ENCODE measurements at places on chromosomes 1 and 21. TPM values are rescaled to one million over a fixed set of nuclear protein-coding genes. Genes with fewer than 3 reads are reported as not detected.

- DNase-seq = no peak
Observed at GRCh38 chr1:169746550-169746949, 12.7 kb upstream of the SELE start.

- DNase-seq = no peak
Observed at GRCh38 chr1:216804111-216804510, 80.9 kb upstream of the ESRRG start.

GRCh38 chr21:38136201-38136600, 120.6 kb upstream of the KCNJ15 start:
- DNase-seq = no peak

DNA sequence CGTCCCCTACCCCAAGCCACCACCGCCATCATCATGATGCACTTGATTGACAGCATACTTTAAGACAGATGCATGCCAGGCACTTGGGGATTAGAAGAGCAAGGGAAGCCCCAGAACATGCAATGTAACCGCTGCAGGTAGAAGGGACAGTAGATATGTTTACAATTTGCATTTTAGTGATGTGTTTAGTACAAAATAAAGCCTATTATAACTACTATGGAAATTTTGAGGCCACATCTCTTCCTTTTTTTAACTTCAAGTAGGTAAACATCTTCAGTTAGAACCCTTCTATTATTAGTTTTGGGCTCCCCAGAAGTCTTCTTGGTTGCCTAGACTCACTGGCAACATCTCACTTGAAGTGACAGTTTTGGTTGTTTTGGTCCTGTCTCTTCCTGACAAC, 25.3 kb downstream of the CR1L start:
- DNase-seq = no peak

DNA sequence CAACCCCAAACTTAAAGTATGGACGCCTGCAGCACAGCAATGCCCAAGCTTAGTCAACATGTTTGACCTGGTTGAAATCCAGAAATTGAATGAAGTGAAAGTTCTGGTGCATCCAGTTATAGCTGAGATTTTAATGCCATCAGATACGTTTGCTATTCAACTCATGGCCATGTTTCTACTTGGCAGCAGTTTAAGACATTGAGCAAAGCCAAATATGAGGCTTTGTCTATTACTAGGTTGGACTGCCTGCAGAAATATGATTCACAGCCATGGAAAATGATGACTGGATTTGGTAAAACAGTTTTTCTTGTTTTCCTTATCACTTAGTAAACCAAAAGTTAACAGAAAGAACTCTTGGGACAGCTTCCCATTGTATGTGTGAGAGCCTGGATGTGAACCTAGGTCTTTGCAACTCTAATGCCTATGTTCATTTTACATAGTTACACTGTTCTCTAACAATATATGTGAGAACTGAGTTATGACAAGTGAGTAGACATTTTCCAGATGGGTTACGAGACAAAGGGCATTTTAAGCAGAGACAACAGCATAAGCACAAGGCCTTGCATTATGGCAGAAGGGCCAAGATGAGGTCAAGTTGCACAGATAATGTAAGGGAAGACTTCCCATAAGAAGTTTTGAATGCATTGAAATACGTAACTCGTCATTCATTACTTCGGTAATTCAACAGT, 32.4 kb upstream of the MYSM1 start:
- DNase-seq = no peak

DNA sequence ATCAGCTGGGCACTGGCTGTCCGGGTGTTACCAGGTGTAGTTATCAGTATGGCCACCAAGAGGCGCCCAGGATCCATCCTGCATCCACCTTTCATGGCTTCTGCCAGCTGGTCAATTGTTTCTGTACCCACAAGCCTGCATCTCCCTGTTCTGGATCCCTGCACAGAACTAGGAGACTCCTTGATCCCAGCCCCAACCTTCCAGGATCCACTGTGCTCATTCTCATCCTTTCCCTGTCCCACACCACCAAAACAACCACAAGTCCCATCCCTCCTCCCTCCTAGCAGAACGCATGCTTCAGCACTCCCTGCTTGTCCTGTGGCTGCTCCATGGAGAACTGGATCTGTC, 27.2 kb upstream of the FOXE3 start:
- peak; percentile 10 for DNase-seq

DNA sequence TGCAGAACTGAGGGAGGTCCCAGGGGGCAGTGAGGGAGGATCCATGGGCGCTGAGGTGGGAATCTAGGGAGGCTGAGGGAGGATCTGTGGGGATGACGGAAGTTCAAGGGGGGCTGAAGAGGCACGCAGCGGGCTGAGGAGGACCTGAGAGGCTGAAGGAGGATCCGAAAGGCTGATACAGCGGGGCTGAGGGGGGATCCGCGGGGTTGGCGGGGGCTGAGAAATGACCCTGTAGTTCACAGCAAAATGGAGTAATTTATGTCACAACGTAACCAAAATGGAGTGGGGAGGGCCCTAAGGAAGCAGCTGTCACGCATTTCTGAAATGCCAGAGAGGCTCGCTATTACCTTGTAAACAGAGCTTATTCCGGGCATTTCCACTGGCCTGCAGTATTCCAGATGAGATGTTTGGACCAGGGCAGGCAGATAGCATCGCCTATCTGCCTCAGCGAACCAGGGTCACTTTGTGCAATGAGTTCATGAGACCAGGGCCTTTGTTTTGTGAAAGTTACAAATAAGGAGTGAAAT, 926 bp upstream of the MRPL55 start:
- DNase-seq = no peak

DNA sequence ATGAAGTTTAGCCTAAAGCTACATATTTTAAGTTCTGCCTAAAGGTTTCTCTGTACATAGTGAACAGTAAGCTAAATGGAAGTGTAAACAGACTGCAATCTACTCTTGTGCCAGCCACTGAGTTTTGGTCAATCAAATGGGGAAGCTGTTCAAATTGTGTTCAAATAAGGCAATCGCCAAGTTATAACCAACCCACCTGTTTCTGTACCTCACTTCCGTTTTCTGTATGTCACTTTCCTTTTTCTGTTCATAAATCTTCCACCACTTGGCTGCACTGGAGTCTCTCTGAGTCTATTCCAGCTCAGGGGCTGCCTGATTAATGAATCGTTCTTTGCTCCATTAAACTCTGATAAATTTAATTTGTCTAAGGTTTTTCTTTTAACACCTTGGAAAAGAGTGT, 10.8 kb upstream of the THEM4 start:
- no peak for DNase-seq

- no peak for DNase-seq
Observed at GRCh38 chr1:10687782-10688408, 108.6 kb downstream of the CASZ1 start.

GRCh38 chr1:64841330-64842065, 96.6 kb downstream of the RAVER2 start:
- no peak for DNase-seq

GRCh38 chr1:151916726-151917370, 7.5 kb upstream of the THEM4 start:
- DNase-seq = no peak

GRCh38 chr1:29698033-29698432, 461.7 kb downstream of the PTPRU start:
- DNase-seq = no peak

- no peak for DNase-seq
Observed at GRCh38 chr1:108071601-108072000, 106.6 kb upstream of the VAV3 start.

The PWP2 gene
- 27.1 TPM for total RNA-seq

The UBIAD1 gene
- 46.1 TPM for total RNA-seq

The AMPD1 gene
- total RNA-seq = not detected

The CFHR4 gene
- total RNA-seq = not detected

The PRMT6 gene
- 24.1 TPM for total RNA-seq

All from activated T-cell treated with anti-CD3 and anti-CD28 coated beads, Interleukin-2, amount 50 U/mL, for 4 hours (primary cell).